ENCODE measurements at places on chromosomes 5 and 9.

DNA sequence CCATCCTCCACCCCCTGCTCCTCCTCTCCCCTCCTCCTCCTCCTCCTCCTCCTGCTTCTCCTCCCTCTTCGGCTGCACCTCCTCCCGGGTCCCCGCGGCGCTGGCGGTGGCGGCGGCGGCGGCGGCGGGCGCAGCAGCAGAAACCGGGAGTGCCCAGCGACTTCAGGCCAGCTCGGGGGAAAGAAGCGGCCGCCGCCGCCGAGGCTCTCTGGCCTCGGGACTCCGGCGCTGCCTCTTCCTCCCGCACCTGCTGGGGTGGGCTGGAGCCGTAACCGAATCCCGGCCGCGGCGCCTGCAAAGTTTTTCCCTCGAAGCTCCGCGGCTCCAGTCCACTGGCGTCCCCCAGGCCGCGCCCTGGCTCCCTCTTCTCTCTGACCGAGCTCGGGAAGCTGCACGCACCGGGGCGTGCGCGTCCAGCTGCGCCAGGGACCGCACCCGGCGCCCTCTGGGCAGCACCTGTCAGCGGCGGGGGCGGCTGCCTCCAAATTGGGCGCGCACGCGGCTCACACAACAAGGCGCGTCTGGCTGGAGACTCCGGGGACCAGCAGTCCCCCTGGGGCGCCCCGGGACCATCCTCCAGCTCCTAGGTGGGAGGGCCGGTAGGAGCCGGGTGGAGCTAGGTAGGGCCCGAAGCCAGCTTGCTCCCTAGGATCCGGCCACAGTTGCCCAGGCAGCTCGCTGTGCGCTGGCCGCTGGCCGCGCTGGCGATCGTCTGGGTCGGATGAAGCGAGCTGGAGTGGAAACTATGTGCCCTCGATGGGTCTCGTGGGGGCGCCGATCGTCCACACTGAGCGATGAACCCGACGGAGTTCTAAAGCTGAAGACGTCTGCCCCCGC, at the start of gene MCTP1:
MCTP1 (minus strand) TSS at position 523 of the 837 bp plus-strand sequence.
- DNase-seq = no peak

DNA sequence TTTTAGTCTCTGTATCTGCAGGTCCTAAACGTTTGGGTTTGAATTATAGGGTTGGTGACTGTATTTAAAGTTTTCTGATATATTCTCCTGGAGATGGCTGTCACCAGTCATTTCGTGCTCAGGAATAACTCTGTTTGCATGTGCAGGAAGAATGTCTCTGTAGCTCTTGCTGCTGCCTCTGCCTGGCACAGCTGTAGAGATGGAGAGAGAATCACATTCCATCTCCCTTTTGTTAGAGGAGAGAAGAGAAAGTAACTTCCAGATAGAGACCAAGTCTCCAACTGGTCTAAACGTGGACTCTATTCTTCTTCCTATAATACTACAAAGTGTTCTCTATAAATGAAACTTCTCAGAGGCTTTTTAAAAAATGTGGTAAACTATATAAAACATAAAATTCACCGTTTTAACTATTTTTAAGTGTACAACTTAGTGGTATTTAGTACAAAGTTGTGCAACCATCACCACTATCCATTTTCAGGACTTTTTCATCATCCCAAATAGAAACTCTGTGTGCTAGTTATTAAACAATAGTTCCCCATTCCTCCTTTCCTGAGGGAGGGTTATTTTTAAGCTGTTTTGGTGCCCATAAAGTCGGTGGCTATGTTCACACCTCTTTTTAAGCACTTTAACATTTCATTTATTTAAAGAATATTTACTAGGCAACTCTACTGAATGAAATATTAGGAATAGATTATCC, 20.7 kb upstream of the STARD4 start:
- no peak for DNase-seq

DNA sequence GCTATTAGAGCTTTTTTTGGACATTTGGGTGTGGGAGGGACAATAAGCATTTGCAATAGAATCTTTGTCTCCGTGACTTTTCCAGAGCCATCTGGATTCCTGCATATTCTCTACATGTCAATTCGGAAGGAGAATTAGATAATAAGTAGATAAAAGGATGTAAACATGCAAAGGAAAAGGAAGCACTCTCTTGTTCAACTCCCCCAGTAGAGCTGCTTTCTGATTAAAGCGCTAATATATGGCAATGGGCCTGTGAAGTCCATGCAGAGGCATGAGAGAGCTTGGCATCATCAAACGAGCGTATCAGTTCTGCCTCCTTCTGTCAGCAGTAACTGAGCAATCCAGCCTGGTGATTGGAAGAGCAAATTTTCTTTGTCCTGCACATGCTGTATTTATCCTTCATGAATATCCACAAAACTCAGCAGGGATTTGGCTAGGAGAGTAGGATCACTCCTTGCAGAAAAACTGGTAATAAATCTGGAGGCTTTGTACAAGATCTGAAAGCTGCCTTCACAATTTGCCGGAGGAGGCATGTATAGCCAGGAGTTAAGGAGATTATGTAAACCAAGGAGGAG, 1752.9 kb downstream of the MAT2B start:
- DNase-seq = no peak

DNA sequence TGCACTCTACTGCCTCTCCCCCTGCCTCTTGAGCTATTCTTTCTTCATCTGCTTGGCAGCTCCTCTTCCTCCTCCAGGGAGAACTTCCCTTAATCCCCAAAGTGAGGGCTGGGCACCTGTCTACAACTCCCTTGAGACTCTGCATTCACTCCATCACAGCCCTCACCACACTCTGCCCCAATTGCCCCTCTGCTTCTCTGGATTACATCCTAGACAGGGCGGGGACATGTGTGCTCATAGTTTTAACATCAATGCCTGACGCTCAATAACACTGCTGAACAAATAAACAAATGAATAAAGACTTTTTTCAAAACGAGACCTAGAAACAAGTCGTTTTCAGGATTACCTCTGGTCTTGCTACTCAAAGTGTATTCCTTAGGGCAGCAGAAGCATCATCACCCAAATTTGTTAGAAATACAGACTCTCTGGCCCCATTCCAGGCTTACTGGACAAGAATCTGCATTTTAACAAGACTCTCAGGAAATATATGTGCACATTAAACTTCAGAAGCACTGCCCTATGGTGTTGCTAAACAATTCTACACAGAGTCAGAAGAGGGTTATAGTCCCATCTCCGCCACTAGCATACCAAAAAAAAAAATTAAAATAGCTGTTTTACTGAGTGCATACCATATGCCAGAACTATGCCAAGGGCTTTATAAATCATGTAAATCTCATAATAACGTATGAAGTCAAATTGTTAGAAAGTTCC, 115.6 kb downstream of the CDK5RAP2 start:
- DNase-seq = no peak

DNA sequence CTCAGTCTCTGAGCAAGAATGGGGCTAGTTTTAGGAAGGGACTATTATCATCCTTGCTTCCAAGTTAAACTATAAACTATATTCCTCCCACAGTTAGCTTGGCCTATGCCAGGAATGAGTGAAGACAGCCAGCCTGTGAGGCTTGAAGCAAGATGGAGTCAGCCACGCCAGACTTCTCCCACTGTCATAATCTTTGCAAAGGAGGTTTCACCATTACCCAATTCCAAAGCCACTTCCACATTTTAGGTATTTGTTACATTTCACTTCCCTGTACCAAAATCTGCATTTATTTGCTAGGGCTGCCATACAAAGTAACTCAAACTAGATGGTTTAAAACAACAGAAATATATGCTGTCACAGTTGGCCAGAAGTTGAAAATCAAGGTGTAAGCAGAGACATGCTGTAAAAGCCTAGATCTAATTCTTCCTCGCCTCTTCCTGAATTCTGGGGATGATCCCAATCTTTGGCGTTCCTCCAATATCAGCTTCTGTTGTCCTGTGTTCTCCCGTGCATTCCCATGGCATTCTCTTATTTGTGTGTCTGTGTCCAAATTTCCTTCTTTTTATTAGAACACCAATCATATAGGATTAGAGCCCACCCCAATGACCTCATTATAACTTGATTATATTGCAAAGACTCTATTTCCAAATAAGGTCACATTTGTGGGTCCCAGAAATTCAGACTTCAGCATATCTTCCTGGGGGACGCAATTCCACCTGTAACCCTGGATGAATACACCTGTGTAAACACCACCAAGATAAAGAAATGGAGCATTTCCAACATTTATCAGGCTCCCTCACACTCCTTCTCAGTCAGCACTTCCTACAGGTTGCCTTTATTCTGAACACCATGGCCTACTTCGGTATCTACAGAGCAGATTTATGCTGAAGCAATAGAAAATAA, 126.8 kb downstream of the GCNT1 start:
- DNase-seq = no peak

- DNase-seq = no peak
Measured at GRCh38 chr9:78507037-78507436, 210.1 kb downstream of the PSAT1 start.

GRCh38 chr9:27400334-27400880, 103.5 kb upstream of the EQTN start:
- DNase-seq = no peak

- peak; percentile 6 for DNase-seq
Measured at GRCh38 chr5:41368158-41368557, 142.2 kb downstream of the PLCXD3 start.

GRCh38 chr9:72680593-72681282, 159.3 kb downstream of the TMC1 start:
- DNase-seq = no peak

GRCh38 chr9:107435415-107435814, 54.2 kb downstream of the KLF4 start:
- DNase-seq = no peak

- DNase-seq = no peak
Measured at GRCh38 chr5:57900381-57900944, 417.9 kb upstream of the ACTBL2 start.

DNA sequence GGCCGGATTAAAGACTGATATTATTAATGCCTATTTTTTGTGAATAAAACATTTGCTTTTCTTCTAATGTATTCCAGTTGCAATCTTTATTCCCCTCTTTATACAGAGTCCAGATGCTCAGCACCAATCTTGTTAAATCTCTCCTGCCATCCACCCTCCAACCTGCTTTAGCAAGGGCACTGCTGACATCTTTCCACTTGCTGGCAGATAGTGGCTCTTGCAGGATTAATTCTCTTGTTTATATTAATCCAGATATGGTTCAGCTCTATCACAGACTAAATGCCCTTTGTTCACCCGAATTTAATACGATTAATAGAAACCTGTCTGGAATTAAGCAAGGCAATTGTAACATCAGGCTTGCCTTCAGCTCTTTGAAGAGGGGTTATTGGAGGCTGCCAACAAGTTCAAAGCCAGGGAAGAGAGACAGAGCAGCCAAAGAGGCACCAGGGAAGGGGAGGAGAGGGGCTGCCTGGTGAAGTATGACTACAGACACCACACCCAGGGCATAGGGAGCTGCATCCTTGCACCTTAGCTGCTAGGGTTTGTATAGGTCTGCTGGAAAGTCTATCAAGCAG, 236.2 kb downstream of the SAXO1 start:
- no peak for DNase-seq

DNA sequence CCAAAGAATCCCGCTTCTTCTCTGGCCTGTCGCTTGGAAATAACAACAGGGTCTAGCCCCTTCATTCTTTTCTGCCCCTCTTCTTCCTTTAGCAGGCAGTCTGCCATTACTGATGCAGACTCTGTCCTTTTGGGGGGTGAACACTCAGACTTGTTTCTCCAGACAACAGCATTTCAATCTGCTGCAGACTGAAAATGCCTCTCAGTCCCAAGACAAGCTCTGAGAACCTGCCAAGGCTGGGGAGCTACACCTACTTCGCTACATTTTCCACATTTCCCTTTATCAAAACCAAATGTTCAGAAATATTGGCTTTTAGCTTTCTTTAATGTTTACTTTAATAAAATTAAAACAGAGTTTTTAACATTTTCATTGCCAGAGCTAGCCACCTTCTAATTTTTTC, 152.4 kb downstream of the MPDZ start:
- no peak for DNase-seq

DNA sequence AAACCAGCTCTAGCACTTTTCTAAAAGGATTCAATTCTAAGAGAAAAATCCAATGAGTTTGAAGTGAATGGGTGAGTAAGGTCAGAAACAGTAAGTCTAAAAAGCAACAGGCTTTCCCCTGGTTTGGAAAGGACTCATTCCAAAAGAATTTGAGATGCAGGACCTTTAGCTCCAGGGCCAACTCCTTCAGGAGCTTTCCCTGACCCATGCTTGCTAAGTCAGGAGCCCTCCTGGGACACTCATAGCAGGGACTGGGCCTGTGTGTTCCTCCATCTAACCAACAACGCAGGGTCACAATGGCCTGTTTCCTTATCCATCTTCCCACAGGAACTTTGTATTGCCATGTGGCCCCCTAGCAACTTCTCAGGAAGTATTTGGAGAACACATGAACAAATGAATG, 198.8 kb downstream of the FRMD3 start:
- DNase-seq = no peak

DNA sequence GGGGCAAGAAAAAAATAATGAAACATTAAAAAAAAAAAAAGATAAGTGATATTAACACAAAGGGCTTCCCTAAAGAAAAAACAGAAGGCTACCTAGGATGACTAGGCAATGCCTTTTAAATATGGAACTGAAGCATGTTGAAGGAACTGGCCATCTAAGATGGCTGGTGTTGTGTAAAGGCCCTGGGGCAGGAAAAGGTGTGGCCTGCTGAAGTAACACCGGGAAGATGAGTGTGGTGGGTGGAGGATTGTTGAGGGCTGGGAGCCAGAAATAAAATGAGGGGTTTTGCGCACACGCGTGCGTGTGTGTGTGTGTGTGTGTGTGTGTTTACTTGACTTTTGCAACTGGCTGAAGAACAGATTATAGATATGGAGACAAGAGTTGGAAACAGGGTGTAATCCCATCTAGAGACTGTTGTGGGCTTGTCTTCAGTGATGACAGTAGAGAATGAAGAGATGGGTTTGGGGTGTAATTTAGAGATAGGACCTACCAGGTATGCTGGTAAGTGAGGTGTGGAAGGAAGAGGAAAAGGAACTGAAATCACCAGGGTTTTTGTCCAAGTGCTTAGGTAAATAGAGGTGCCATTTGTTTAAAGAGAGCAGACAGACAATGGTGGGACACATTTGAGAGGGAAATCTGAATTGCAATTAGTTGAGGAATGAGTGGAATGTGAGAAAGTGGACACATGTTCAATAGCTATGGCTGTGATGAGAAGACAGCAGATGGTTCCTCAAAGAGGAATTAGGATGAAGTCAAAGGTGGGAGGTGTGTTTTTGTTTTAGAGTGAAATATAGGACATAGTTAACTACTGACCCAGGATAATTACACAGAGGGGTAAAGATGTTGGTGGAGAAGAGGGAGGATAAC, 33.9 kb downstream of the RAD23B start:
- DNase-seq = no peak

DNA sequence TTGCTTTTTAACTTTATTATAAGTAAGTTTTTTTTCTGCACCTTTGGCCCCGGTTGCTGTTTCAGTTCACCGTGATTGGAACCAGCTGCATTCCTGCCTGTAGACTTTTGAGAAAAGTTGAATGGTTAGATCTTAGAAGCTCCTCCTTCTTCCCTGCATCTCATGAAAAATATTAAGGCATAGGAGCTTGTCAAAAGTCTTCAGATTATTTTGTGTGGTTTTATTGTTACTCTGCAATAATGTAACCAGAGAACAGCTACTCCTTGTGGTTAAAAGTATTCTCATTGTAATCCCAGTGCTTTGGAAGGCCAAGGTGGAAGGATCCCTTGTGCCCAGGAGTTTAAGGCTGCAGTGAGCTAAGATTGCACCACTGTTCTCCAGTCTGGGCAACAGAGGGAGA, 3.3 kb upstream of the SLC2A8 start:
- peak; percentile 24 for DNase-seq

Measured in HFFc6 (cell line).